ENCODE measurements at places on chromosomes 12 and 14.

DNA sequence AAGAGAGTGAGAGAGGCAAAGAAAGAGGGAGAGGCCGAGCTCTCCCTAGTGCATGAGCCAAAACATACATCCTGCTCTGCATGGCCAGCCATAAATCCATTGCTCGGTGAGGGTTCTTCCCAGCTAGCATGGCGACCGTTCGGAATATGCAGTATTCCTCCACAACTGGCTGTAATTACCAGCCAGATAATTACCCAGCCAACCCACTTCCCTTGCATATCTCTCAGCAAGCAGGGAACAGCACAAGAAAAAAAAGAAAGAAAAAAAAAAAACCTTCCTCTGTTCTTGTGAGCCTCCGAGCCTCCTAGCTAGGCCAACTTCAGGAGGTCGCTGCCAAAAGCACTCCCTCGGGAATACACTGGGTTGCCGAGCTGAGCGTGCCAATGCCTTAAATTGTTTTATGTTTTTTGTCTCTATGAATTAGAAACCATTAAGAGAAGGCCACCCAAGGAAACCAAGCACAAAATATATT lies 567.9 kb downstream of the MED13L start:
- no peak for DNase-seq
- no peak overlapping the region for H3K4me3 ChIP-seq
- H3K27me3 ChIP-seq = no peaks in the 10 kb centered on the region
- no peaks in the 10 kb centered on the region for H3K36me3 ChIP-seq

GRCh38 chr12:823028-823698 lies 70.8 kb downstream of the WNK1 start:
- peaks cover 12% of the 10 kb centered on the region for H3K36me3 ChIP-seq
- H3K27me3 ChIP-seq = no peaks in the 10 kb centered on the region
- H3K27ac ChIP-seq = no peak overlapping the region
- no peak overlapping the region for H3K4me3 ChIP-seq
- no peak for DNase-seq

DNA sequence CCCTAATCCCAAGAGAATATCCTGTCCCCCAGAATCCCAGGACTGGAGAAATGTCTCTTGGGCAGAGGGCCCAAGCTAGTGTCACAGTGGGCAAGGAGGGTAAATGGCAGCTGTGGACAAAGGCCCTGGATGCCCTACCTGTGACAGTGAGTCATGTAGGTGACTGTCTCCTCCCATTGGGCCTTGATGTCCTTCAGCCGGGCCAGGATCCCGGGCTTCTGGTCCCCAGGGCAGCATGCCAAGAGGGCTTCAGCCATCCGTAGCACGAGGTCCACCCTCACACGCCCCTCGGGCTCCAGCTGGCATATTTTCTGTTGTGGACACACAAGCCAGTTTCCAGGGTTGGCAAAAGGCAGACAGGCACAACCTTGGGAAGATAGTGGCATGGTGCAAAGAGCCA lies 48.8 kb downstream of the SYNE3 start:
- no peaks in the 10 kb centered on the region for H3K27me3 ChIP-seq
- H3K36me3 ChIP-seq = peaks cover 13% of the 10 kb centered on the region
- no peak overlapping the region for H3K27ac ChIP-seq

DNA sequence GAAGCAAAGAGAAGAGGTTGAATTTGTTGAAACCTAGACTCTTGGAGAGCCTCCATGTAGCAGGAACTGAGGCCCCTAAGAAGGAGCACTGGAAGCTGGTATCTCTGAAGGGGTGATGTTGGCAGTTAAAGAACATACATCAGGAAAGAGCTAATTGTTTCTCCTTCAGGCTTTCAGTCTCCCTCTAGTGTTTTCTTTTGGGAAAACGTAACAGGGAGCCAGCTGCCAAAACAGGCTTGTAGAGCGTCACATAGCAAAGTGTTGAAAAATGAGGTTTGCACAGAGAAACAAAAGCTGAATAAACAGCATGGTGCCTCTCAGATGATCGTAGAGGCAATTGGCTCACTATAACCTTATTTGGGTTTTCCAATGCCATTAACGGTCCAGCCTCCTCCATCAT lies 46.9 kb upstream of the CAND1 start:
- no peaks in the 10 kb centered on the region for H3K4me1 ChIP-seq
- H3K27ac ChIP-seq = no peak overlapping the region
- H3K27me3 ChIP-seq = peaks cover 1% of the 10 kb centered on the region
- no peaks in the 10 kb centered on the region for H3K36me3 ChIP-seq
- DNase-seq = no peak
- no peak overlapping the region for H3K4me3 ChIP-seq

All from activated CD4-positive, alpha-beta memory T cell treated with anti-CD3 and anti-CD28 coated beads for 36 hours (primary cell).